ENCODE measurements at places on chromosomes 4 and X. TPM values are rescaled to one million over a fixed set of nuclear protein-coding genes. Genes with fewer than 3 reads are reported as not detected.

Gene TMEM144
- total RNA-seq = 2.2 TPM

Gene ITGB1BP2
- total RNA-seq = not detected

DNA sequence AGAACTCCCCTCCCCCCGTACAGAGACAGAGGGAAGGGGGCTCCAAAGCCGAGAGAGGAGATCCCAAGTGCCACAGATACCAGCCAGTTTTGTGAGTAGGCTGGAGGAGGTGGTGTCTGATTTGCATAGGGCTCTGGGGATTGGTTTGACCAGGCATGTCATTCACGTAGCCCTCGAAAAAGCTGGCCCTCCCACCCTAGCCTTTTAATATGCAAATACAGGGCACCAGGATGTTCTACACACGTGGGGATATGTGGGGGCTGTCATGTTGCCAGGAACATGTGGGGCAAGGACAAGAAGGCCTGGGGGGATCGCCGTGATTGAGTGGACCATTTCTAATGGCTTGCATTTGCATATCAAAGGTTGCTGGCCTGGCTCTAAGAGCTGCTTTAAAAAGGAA, 272.9 kb downstream of the PPP1R2C start:
- no peak overlapping the region for H3K27ac ChIP-seq
- H3K36me3 ChIP-seq = no peaks in the 10 kb centered on the region
- H3K27me3 ChIP-seq = no peaks in the 10 kb centered on the region
- no peaks in the 10 kb centered on the region for H3K4me1 ChIP-seq
- DNase-seq = no peak

DNA sequence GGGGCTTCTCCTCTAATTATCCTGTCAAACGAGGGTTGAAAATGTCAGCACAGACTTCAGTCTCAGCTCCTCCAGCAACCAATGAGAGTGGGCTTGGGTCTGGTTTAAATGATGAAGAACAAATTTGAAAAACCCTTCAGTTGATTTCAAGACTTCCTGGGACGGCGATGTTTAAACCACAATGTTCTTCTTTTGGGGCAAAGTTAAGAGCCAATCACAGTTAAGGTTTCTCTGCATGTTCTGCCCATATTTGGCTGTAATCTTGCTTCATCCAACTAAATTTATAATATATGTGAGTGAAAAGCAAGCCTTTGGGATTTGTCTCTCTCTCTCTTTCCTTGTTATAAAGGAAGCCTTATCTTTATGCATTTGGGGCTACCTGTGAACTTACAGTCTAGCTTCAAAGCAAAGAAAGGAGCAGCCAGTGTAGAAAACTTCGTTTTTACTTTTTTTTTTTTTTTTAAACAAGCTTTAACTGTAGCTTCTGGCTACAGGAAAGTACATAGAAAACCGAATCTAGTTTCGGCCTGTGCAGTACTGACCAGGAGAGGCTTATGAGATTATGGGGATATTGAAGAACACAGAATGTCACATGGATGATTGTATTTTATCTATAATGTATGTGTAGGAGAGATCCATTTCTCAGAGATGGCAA, 46.8 kb upstream of the FAM9C start:
- no peaks in the 10 kb centered on the region for H3K27me3 ChIP-seq
- no peak overlapping the region for H3K4me3 ChIP-seq
- DNase-seq = no peak
- no peaks in the 10 kb centered on the region for H3K4me1 ChIP-seq

Gene CHRNA9
- not detected for total RNA-seq

DNA sequence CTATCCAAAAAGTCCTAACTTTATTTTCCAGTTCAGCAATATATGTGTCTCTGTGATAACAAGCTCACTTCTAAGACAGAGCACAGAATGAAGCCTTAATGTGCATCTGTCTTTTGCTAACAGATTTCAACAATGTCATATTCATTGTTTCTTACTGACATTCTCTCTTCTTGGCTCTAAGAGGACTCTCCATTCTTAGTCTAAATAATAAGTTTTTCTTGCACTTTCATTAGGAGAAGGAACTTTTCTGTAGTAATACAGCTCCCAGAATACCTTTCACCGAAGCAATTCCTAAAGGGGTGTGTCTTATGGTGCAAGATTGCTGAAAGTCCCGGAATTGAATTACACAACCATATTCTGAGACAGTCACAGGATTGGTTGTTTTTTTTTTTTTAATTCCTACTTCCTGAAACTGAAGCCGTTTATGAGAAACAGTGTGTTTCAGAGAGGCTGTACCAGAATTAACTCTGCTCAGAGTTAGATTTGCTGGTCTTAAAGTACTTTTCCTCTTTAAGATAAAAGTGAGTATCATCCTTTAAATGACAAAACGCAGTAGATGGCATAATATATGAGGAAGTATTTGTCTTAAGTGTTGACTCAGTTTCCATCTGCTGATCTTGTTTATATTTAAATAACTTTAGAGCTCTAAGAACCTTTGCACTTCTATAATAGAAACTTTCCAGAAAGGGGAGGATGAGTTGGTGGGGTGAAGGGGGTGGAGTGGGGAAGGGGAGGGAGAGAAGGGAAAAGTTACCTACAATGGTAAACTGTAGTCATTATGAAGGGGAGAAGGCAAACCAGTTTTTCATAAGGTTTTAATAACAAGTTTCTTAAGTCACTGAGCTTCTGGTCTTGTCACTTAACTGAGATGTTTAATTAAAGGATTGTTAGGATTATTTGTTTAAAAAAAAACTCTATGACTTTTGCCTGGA, at the start of gene ALPK1:
Gene ALPK1, plus strand, starts transcription at position 421 of the 932 bp plus-strand sequence.
- H3K27me3 ChIP-seq = no peaks in the 10 kb centered on the region
- DNase-seq = no peak
- peaks cover 11% of the 10 kb centered on the region for H3K4me1 ChIP-seq
- H3K36me3 ChIP-seq = no peaks in the 10 kb centered on the region
- H3K4me3 ChIP-seq = peak within 1 kb of the TSS; percentile 43

Gene ASB9
- not detected for total RNA-seq

Gene DSPP
- total RNA-seq = not detected

GRCh38 chr4:24824720-24825119, 29.3 kb downstream of the SOD3 start:
- H3K4me3 ChIP-seq = no peak overlapping the region
- DNase-seq = no peak
- no peaks in the 10 kb centered on the region for H3K27me3 ChIP-seq
- no peaks in the 10 kb centered on the region for H3K36me3 ChIP-seq
- no peak overlapping the region for H3K27ac ChIP-seq
- no peaks in the 10 kb centered on the region for H3K4me1 ChIP-seq

DNA sequence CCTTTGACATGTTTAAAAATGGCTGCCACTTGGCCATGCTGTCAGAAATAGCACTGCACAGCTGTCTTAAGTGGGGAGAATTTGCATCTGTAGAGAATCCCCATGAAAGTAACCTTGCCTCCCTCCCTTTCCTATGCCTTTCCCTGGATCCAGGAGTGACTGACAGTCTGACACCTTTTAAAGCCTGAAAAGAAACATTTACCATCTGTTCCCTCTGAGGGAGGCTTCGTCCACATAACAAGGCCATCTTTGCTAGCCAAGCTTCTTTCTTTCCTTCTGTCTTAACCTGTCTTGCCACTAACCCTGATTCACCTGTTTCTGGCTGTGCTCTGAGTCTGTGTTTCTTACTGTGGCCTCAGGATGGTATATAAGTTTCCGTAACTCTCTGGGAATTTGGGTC, 21.3 kb upstream of the AADAT start:
- no peak for DNase-seq
- H3K27ac ChIP-seq = no peak overlapping the region
- peaks cover 6% of the 10 kb centered on the region for H3K27me3 ChIP-seq
- H3K4me1 ChIP-seq = no peaks in the 10 kb centered on the region
- no peaks in the 10 kb centered on the region for H3K36me3 ChIP-seq
- no peak overlapping the region for H3K4me3 ChIP-seq

DNA sequence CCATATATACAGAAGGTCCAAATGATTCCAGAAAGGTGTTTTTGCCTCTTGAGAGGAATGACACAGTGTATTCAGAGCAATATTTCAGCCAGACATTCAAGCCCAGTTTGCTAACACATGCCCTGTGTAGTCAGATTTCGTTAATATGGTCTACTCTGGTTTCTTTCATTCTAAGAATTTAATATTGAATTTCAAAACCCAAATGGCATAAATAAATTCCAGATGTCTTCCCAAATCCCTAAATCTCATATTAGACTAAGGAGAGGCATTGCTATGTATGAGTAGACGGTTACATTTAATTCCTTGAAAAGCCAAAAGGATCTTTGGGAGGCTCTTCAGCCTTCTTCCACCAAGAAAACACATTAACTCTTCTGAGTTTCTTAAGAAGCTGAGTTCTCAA, 66.3 kb upstream of the C1QTNF7 start:
- H3K4me1 ChIP-seq = no peaks in the 10 kb centered on the region
- no peaks in the 10 kb centered on the region for H3K36me3 ChIP-seq
- H3K27ac ChIP-seq = no peak overlapping the region
- no peak for DNase-seq

DNA sequence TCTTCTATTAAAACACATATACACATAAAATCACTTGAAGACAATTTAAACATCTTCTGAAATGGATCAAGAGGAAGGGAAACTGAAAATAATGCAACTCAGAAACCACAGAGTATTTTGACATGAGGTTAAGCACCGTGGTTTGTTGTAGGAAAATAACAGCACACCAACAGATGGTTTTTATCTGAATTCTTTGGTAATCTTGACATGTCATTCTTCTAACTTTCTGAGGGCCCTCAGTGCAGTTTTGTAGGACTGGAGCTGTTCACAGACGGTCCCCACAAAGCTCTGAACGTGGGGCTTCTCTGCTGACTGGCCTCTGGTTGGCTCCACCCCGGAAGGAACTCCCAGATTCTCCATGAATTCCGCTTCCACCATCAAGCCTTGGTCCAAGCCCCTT, 16.0 kb upstream of the TLR8 start:
- H3K36me3 ChIP-seq = no peaks in the 10 kb centered on the region
- no peaks in the 10 kb centered on the region for H3K4me1 ChIP-seq
- no peak for DNase-seq
- no peak overlapping the region for H3K4me3 ChIP-seq

- H3K27me3 ChIP-seq = no peaks in the 10 kb centered on the region
- H3K4me1 ChIP-seq = no peaks in the 10 kb centered on the region
- DNase-seq = no peak
- no peaks in the 10 kb centered on the region for H3K36me3 ChIP-seq
- H3K4me3 ChIP-seq = no peak overlapping the region
Measured at GRCh38 chr4:83664071-83664470, 128.2 kb downstream of the GPAT3 start.

Gene OTC
- not detected for total RNA-seq

DNA sequence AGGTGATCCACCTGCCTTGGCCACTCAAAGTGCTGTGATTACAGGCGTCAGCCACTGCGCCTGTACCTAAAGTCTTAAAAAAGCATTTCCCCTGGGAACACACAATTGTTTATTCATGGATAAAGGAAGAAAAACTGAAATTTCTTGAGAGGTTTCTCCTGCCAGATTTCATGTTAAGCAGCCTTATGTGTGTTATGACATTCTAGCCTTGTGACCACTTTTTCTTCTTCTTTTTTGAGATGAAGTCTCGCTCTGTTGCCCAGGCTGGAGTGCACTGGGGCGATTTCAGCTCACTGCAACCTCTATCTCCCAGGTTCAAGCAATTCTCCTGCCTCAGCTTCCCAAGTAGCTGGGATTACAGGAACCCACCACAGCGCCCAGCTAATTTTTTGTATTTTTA, 57.8 kb upstream of the PLAC8 start:
- H3K27me3 ChIP-seq = no peaks in the 10 kb centered on the region
- no peaks in the 10 kb centered on the region for H3K36me3 ChIP-seq
- no peak for DNase-seq
- no peaks in the 10 kb centered on the region for H3K4me1 ChIP-seq
- H3K4me3 ChIP-seq = no peak overlapping the region

- no peak overlapping the region for H3K27ac ChIP-seq
- H3K36me3 ChIP-seq = no peaks in the 10 kb centered on the region
Measured at GRCh38 chr4:127856196-127856812, 24.4 kb upstream of the PLK4 start.

DNA sequence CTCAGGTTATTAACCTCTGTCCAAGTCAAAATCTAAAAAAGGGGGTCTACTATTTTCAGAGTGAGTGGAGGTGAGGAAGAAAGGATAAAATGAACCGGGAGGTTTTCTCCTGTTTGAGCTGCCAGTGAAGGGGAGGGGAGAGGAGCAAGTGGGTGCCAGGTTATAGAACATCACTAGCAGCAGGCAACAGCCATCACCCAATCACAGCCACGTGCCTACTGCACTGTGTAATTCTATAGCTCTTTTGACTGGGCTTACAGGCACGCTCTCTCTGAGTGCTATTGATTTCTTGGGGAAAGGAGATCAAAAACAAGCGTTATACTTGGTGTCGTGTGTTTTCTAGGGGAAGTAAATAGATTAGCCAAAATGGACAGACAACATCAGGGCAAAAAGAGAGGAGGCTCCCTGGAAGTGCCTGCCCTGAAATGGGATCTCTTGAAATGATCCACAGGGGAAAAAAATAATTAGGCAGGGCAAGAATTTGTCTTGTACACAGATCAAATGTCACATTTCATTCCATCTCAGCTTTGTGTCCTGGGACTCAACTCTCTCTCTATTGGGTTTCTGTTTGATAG, 300.5 kb upstream of the LCORL start:
- no peak overlapping the region for H3K27ac ChIP-seq
- no peaks in the 10 kb centered on the region for H3K4me1 ChIP-seq
- H3K4me3 ChIP-seq = no peak overlapping the region
- no peaks in the 10 kb centered on the region for H3K27me3 ChIP-seq
- no peaks in the 10 kb centered on the region for H3K36me3 ChIP-seq
- no peak for DNase-seq

Gene USP17L5
- not detected for total RNA-seq
